ENCODE measurements at places on chromosomes 2 and 18.

- DNase-seq: no peak
These were observed 243.1 kb upstream of the PXDN start for GRCh38 chr2:1987379-1987778.

GRCh38 chr2:30072250-30072842, 74.5 kb upstream of the YPEL5 start:
- peak; percentile 54 for DNase-seq

DNA sequence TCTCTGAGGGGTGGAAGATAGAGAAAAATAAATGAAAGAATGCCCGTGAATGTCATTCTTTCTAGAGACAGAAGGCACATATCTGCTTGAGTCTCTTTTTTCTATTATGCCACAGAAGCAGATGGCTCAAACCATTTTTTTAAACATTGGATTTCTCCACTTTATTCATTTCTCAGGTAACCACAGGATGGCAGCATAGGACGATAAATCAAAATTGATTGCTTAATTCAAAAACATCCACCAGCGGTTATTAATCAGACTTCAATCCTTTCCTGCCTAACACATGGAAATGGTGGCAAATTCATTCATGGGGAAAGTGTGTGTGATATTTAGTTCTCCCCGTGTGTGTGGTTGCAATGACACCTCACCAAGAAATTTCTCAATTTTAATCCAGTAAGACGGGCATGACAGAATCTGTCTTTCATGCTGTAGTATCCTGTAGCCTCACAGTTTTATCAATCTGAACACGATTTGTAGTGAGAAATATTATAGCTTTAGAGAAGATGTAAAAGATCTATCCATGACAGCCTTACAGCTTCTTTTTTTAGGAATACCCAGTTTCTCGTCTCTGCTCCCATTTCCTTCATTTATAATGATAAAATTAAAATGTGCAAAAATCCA, 72.2 kb downstream of the DSC3 start:
- DNase-seq: no peak

DNA sequence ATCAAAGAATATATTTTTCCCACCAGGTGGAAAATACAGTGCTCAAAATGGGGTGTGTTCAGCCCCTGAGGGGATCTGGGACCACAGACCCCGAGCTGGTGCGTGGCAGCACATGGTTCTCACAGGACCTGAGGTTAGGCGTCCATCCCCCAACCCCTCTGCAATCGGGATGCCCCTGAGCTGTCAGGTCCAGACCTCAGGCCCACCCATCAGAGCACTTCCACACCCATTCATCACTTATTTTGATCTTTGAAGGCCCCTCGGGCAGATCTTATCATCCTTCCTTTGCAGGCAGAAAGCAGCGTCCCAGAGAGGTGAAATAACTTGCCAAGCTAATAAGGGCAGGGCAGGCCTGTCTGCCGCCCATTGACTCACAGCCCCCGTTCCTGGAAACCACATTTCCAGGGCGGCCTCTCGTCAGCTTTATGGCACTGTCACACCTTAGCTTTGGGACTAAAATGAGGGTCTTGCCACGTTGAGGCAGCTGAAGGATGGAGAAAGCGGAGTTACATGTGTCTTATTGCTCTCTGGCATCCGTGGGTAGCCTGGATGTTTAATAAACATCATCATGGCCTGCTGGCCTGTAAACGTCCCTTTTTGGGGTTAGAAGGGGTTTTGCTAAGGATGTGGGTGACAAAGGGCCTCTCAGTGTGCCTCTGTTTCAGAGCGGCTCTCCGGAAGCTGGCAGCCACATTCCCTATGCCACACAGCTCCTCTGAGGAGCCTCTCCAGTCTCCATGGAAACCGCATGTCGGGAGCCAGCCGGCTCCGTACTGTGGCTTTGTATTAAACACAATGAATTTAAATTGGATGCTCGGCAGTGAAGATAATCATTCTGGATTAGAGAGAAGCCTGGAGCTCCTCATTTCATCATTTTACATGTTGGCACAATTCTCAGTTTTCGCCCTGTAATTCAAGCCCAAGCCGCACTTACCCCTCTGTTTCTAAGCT, 58.3 kb upstream of the MAPRE3 start:
- DNase-seq: no peak

- DNase-seq: no peak
These were observed 262.7 kb upstream of the FSIP2 start for GRCh38 chr2:185475914-185476313.

DNA sequence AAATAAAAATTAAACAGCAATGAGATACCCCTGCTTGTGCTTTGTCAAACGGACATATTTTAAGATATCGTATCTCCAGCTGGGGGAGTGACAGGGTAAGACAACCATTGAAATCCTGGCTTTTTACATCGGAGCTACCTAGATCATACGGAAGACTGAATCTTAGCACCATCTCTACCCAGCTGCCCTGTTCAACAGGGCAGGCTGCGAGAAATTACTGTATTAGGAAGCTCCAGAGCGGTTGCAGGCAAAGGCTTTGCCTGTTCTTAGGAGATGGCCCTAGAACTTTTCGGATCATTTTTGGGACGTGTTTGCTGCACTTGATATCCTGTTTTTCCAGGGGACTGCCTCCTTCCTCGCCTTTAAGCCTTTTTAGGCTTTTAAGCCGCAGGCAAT, 2.0 kb upstream of the PRKCE start:
- DNase-seq: no peak

DNA sequence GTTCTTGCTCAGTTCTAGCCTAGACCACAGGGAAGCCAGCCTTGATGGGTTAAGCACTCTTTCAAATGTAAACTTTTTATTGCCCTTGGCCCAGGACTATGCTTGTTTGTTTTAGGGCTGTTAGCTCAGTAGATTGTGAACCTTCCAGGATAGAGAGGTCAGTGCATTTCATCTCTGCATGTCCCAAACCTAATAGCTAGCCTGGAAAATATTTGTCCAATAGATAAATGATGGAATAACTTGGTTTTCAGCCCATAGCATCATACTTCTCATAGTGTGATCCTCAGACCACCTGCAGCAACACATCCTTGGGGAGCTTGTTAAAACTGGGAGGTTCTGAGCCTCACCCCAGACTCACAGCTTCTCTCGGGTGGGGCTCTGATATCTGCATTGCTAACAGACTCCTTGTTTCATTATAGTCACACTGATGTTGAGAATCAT, 59.8 kb downstream of the TRIB2 start:
- DNase-seq: no peak

DNA sequence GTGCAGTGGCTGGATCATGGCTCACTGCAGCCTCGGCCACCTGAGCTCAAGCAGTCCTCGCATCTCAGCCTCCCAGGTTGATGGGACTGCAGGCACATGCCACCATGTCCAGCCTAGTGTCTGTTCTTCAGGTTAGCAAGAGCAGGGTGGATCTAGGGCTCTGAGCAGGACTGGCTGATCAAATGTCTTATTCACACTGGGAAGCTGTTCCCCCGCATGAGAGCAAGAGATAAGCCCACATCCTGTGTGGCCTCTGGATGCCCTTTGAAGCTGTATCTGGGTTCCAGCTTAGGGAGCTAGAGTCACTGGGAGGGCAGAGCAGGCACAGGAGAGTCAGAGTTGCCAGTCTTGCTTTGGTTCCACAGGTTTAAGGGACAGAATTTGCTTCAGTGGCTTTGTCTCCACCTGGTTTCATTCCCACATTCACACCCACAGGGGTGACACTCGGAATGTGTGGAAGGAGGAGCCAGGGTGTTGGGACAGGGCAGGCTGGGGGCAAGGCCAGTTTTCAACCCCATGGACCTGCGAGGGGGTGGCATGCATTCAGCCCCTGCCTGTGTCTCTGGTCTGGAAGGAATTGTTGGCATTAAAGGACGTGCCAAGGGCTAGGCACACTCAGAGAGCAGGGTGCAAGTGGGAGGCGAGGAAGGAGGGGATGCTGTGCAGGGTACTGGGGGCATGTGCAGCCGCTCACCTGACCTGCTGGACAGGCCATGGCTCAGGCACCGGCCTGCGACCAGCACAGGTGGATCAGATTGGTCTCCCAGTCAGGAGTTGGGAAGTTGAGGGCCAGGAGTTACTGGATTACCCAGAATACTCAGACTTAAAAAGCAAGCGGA, 24.5 kb downstream of the PTPN18 start:
- DNase-seq: no peak

DNA sequence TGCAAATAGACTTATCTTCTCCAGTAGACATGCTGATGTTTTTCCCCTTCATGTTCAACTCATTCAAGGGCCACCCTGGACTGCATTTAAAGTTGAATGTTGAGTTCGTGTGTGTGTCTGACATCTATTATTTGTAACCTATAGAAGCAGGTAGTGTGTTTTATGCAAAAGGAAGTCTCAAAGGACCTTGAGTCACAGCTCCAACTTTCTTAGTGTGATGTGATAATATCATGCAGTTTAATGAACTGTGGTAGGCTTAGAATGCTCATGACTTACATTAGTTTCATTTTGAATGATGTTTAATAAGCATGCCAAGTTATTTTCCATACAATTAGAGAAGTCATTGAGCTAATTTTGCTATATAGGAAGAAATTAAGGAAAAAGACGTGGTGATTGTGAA, 67.9 kb downstream of the CERS6 start:
- DNase-seq: no peak

DNA sequence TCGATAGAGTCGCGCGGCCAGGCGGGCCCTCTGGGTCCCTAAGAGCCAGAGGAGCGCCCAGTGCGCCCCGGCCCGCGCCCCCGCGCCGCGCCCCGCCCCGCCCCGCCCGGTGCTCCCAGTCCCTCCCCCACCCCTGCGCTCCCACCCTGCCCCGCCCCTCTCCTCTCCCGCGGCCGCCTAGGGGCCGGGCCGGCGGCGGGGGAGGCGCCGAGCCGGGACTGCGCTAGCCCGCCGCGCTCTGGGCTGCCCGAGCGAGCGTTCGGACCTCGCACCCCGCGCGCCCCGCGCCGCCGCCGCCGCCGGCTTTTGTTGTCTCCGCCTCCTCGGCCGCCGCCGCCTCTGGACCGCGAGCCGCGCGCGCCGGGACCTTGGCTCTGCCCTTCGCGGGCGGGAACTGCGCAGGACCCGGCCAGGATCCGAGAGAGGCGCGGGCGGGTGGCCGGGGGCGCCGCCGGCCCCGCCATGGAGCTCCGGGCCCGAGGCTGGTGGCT, at the start of gene GPC1:
Gene GPC1, plus strand, starts transcription at position 207 of the 491 bp plus-strand sequence. Its CDS starts 256 bp downstream, at position 463.
- no peak for DNase-seq

DNA sequence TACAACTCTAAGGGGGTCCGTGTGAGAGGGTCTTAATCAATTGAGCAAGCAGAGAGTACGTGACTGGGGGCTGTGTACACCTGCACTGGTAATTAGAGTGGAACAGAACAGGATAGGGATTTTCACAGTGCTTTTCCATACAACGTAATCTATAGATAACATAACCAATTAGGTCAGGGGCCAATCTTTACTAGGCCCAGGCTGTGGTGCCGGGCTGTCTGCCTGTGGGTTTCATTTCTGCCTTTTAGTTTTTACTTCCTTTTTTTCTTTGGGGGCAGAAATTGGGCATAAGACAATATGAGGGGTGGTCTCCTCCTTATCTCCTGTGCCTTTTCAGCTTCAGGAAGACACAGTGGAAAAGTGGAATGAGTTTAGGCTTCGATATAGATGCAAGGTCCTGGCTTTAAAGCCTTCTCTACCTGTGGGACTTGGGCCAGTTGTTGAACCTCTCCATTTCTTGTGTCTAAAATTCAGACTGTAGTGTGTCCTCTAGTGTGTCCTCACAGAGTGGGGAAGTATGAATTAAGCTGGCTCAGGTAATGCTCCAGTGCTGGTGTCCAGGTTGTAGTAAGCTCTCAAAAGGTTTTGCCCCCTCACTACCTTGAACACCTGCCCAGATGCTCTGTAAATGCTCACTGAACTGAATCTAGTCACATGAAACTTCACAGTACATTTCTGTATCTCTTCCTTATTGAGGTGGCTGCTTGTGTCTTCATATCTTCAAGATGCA, 422.8 kb downstream of the SETBP1 start:
- no peak for DNase-seq

- no peak for DNase-seq
These were observed 16.2 kb downstream of the C2orf76 start for GRCh38 chr2:119350311-119350998.

All from activated T-cell treated with anti-CD3 and anti-CD28 coated beads, Interleukin-2, amount 50 U/mL, for 24 hours (primary cell).